Mesenteric fat pad (tissue), 1 donor: ENCODE measurements at places on chromosomes 1 and 21.

GRCh38 chr1:209038316-209038715, 545.2 kb upstream of the CAMK1G start:
- DNase-seq: no peak

DNA sequence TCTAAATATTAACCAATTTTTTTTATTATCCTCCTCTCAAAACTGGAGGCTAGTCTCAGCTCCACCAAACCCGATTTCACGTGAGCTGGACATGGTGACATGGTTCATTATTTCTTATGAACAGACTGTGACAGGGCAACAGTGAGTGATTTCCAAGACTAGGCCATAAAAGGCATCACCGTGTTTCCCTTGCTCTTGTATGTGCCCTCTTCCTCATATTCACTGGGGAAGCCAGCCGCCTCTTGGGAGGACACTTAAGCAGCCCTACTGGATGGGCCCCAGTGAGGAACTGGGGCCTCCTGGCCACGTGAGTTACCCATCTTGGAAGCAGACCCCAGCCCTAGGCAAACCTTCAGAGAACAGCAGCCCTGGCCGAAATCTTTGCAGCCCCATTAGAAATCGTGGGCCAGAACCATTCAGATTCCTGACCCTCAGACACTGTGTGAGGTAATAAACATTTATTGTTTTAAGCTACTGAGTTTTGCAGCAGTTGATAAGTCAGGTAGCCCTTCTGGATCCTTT, 105.0 kb downstream of the GALNT2 start:
- no peak for DNase-seq

DNA sequence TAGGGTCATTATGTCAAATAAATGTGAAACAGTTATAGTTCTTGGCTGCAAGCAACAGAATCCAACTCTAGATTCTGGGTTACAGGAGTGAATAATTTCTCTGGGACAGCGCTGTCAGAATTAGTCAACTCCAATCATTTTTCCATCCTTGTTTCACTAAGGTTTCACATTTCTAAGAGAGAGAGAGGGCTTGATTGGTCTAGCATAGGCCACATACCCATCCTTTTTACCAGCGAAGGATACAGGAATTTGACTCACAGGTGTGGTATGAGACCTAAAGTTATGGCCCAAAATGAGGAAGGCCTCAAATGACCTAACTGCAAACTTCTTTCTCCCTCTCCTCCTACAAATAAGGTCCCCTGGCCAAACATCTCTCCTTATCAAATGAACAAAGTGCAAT, 25.5 kb upstream of the RGS8 start:
- no peak for DNase-seq

- peak; percentile 72 for DNase-seq
Observed at GRCh38 chr1:230249695-230250480, 176.2 kb downstream of the PGBD5 start.

- peak; percentile 94 for DNase-seq
Observed at GRCh38 chr1:46246548-46247435, 771 bp upstream of the RAD54L start.
